ENCODE measurements at places on chromosomes 6 and 20.

DNA sequence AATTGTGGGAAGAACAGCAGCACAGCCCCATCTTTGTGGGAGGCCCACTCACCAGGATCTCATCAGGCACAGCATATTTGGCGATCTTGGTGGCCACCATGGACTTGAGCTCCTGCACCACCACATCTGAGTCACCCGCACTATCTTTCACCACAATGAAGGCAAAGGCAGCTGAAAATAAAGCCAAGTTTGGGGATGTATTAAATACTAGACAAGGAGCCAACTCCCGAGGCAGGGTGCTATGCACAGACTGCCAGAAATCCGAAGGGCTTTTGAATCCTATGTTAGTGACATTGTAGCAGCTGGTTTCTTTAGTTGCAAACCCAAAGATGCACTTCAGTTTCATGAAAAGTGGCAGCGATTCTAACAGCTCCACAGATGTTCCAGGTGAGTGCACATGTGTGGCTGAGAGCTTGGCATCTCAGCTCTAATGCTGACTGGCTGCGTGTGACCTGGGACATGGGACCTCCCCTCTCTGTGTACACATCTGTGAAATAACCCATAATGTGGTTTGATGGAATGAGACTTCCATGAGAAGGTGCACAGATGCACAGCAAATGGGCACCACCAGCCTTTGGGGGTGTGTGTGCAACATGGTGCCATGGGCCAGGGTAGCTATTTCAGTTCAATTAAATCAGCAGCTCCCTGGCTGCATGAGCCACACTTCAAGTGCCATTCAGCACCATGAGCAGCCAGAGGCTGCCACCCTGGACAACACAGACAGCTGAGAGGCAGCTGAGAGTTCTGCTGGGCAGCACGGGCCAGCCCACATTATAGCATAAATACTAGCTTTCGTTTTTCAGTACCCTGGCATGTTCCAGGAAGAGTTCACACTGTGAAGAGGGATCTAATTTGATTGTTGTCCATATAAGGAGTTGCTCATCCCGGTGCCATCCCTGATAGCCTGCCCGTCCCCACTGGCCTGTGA, 16.9 kb upstream of the APMAP start:
- no peak for DNase-seq

DNA sequence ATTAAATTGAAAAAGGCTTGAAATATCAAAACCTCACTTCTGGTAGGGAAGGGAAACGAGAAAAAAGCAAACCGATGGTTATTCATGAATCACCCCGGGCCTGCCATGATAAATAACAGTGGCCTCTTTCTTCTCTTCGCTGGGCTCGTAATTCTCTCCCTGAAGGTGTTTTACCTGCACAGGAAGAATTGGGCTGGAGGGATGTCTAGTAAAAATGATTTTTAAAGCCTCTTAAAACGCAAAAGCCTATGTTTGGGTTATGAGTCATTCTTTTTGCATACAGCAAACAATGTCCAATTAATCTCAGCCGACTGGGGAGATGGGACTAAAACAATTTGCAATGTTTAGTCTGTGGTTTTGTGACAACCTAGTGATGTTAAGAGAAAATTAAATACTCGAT, 16.8 kb downstream of the LINC00237 start:
- no peak for DNase-seq

DNA sequence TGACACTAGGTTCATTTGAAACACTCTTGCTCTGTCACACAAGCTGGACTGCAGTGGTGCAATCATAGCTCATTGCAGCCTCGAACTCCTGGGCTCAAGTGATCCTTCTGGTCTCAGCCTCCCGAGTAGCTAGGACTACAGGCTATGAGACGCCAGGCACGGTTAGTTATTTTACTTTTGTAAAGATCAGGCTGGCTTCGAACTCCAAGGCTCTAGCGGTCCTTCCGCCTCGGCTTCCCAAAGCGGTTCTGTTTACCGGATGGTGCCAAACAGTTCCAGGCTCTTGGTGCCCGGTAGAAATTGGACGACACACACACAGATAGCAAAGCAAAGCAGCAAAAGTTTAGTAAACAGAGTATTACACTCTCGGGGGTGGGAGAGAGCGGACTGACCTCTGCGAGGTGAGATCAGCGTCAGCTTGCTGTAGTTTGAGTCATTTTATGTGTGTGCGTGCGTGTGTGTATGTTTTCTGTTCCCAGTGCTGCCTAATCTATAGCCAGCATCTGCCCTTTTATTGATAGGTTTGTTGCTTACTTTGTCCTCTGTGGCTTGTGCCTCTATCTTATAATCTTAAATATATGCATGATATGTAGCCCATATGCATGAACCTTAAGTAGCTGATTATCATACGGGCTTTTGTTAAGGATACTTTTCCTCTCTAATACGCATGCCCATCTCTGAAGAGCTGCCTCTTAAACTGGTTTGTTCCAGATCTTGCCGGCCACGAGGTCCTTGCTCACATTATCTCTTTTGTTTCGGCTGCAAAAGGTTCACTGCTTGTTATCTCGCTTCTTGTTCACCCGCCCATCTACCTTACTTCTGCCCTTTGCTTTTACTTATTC, 75.2 kb downstream of the OR2B2 start:
- no peak for DNase-seq

DNA sequence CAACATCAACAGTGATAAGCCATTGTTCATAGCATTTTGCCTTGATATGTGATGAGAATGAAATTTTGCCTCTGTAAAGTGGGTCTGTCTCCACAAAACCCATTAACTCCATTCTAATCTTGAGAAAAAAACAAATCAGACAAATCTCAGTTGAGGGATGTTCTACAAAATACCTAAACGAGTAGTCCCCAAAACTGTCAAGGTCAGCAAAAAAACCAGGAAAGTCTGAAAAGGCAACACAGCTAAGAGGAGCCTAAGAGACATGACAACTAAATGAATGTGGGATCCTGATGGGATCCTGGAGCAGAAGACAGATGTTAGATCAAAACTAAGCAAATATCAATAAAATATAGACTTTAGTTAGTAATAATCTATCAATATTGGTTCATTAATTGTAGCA, 431.6 kb upstream of the SPTLC3 start:
- no peak for DNase-seq

- DNase-seq = no peak
These were observed 15.9 kb downstream of the ADRM1 start for GRCh38 chr20:62318400-62319345.

DNA sequence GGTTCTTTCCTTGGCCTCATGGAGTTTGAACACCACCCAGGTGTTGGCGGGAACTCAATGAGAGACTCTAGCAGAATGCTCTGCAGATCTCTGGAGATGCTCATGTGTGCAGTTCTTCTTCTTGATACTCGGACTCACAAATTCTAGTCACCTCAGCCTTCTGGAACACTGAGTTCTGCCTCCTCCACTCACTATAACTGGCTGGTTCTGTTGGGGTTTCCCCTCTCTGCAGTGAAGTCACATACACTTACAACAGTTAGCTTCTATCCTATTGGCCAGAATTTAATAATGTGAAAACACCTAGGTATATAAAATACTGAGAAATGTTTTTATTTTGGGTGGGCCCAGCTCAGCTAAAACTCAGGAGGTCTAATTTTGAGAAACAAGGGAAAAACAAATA, 109.6 kb upstream of the HIVEP1 start:
- DNase-seq = no peak

GRCh38 chr20:35312318-35312717, 20.1 kb upstream of the FAM83C start:
- DNase-seq = no peak

GRCh38 chr6:37972994-37973757, 153.6 kb downstream of the ZFAND3 start:
- no peak for DNase-seq

- DNase-seq = no peak
These were observed 137.7 kb downstream of the INSM1 start for GRCh38 chr20:20505554-20505953.

DNA sequence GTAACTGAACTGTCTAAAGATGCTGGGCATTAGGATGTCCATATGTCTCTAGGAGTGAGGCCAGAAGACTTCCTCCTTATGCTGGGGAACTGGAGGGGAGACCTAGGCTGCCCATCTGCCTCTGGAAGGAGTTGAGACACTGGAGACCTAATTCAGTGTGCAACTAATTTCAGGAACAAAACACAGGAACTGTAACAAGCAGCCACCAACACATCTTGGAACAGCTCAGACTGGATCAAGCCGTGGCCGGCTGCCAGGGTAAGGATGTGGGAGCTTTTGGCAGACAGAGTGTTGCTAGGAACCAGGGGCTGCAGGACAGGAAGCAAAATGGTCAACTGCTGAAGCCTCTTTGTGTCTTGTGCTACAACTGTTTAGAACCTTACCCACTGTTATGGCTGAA, 16.4 kb upstream of the MAS1 start:
- DNase-seq = no peak

DNA sequence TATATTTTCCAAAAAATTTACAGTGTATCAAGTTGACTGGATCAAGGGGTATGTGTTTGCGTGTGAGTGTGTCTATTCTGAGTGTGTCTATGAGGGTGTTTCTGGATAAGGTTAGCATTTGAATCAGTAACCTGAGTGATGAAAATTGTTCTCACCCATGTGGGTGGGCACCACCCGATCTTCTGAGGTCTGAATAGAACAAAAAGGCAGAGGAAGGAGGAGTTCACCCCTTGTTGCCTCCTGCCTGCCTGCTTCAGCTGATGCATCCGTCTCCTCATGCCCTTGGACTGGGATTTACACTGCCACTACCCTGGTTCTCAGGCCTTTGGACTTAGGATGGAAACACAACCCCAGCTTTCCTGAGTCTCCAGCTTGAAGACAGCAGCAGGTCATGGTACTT, 13.7 kb upstream of the PRND start:
- DNase-seq = no peak

DNA sequence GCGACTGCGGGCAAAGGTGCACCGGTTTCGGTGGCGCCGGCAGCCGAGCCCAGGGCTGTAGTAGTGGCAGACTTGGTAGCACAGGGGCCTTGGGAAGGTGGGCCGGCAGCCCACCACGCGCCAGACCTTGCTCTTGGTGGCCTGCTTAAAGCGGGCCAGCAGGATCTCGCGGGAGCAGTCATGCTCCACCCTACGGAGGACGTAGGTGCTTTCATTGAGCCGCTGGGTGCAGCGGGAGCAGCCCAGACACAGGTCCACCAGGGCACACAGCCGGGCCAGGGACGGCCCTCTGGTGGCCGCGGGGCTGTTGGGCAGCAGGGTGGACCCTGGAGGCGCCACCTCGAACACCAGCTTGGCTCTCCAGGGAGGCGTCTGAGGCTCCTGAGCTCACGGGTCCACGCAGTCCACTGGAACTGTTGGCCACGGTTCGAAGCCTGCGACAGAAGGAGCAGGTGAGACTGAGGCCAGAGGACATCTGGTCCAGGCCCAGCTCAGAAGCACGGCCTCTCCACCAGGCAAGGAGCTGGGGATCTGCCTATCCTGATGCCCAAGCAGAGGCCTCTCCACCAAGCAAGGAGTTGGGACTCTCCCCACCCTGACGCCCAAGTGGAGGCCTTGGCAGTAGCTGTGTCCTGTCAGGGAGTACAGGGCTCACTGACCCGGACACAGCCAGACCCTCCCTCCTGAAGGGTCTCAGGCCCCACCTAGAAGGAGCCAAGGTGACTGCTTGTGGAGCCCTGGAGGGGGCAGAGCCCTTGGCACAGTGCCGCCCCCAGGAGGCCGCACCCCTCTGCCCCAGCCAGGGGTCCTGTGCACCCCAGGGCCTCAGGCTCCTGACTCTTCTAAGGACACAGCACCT, 1.0 kb downstream of the HELZ2 start:
- no peak for DNase-seq

GRCh38 chr6:152225241-152225934, 411.8 kb downstream of the SYNE1 start:
- DNase-seq = no peak

GRCh38 chr6:88698661-88699060, 264.8 kb downstream of the RNGTT start:
- no peak for DNase-seq

DNA sequence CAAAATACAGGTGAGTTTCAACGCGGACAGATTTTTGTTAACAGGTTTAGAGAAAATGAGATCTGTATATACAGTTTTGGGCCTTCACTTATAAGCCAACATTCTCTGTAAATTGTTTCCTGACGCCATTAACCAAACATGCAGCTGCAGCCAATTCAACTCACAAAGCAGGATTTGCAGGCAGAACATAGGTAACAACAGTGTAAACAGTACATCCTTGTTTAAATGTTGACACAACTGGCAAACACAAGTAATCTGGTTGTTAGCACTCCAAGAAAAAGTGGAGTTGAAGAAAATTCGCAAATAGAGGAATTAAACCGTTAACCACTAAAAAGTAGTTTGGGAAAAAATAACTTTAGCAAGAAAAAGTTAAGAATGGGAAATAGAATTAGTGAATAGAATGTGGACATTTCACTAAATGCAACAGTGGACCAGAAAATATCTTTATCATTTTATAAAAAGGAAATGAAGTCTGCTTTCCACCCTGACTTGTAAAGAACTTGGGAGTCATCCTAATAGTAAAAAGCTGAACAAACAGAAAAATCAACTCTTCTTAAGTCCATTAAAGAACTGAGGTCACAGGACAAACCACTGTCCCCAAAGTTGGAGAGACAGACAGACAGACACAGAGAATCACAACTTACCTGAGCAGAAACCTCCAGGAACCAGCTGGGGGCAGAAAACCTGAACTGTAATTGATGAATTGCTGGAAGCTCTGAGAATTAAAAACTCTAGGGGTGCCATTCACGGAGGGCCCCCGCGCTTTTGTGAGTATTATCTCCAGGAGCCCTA, 10.1 kb downstream of the SMIM28 start:
- DNase-seq = no peak

- no peak for DNase-seq
These were observed 247.4 kb downstream of the CD109 start for GRCh38 chr6:73943411-73943810.

- DNase-seq = no peak
These were observed 3.3 kb downstream of the ASCC3 start for GRCh38 chr6:100877851-100878250.

- no peak for DNase-seq
These were observed 54.2 kb upstream of the HLA-A start for GRCh38 chr6:29887819-29888776.

DNA sequence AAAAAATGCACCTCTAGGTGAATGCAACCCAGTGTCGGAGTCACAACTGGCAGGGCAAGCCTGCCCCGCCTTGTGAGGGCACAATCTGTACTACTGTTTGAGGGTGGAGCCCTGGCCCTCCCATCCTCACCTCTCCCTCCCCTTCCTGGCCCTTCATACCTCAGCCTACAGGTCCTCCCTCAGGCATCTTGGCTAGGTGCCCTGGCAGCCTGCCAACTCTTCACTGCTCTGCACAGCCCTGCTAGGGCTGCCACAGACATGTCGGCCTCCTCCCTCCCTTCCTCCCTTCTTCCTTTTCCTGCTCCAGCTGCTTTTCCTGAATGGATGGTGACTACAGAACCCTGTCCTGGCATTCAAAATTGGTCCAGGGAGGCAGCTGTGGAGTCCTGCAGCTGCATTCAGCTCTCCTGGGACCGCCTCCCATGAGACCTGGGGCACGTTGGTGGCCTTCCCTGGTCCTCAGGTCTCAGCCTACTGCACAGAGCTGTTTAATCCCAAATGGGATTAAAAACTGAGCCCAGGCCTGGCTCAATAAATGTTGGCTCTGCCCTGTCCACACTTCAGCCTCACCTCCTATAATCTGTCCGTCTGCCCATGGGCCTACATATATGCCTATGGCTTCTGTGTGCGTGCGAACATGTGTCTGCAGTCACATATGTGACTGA, 52.7 kb downstream of the CDH22 start:
- no peak for DNase-seq

GRCh38 chr20:50577175-50578018, 67.2 kb downstream of the PTPN1 start:
- no peak for DNase-seq

GRCh38 chr20:17315407-17316231, 88.8 kb downstream of the PCSK2 start:
- no peak for DNase-seq

Data from H1 (cell line).